ENCODE measurements at places on chromosomes 12 and 14.

DNA sequence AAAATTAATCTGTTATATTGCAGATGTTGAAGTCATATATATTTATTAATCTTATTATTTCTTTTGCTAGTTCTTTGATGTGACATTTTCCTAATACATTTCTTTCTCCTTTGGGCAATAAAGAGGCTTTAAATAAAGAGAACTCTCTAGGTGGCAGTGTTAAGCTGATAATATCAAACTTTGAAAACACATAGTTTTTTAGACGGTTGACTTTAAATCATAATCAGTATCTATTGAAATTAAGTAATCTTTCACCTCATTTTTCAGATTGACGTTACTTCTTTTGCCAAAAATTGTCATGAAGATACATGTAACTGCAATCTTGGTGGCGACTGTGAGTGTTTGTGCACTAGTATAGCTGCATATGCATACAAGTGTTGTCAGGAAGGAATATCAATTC lies 130.8 kb upstream of the PTPRQ start:
- DNase-seq: no peak

DNA sequence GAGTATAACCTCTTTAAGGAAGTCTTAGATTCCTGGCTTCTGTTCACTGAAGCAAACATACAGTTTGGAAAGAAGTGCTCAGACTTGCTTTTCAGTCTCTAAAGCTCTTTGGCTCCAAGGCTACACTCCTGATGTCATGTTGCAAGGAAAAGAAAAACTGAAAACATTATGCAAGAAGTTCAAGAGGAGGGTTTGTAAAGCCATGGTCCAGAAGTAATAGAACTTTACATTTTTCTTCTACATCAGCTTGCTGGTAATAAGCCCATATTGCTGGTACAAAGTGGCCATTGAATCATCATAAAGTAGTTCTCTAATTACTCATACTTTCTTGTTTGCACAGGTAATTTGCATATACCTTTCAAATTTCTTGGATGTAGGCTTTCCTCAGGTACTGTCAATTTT lies 83.6 kb downstream of the BBS10 start:
- DNase-seq: no peak

DNA sequence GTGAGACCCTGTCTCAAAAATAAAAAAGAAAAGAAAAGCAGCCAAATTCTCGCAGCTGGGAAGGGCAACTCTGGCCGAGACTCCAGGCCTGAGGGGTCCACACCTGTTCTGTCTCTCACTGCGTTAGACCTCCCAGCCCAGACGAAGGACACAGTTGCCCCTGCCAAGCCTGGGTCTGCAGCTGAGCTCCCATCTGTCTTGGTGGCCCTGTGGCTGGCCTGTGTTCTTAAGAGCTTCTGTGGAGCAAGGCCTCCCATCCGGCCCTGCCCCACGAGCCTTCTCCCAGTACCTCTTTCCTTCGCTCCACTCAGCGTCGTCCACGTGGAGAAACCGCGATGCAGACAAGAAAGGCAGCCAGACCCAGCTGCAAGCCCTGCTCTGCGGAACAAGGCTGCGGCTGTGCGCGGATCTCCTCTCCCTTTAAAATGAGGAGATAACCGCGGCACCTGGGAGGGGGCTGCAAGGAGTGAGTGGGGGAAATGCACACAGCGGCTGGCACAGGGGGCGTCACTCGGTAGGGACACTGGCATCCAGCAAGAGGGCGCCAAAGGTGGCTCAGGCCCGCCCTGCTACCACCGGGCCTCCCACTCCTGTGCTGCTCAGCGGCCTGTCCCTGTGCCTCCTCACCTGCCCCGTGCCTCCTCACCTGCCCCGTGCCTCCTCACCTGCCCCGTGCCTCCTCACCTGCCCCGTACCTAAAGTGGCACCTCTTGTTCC lies 42.4 kb downstream of the LRRC74A start:
- DNase-seq: no peak

DNA sequence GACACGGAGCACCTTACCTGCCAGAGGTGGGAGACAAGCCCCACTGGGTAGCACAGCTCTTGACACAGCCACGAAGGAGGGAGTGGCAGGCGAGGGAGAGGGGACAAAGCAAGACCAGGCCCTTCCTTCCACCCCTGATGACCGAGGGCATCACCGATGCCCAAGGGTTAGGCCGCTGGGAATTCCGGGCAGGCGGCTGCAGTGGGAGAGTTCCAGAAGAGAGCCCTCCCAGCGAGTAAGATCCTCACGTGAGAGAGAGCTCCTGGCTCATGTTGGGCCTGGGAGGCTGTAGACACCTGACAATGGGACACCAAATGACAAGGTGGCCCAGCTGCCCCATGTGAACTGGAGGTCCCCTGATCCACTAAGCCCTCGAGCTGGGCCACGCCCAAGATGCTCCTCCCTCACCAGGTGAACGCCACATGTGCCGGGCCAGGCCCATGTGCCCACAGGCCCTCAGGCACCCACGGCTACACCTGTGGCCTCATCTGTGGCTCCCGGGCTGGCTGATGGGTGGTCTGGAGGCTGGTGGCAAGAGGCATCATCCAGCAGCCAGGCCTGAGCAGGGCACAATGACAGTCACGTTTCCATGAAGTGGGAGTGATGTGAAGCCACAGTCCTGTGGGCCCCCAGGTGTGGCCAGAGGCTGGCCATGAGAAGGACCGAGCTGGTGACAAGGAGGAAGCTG lies 32.1 kb upstream of the C14orf180 start:
- no peak for DNase-seq

- DNase-seq: no peak
Observed at GRCh38 chr12:116133149-116133548, 144.3 kb downstream of the MED13L start.

DNA sequence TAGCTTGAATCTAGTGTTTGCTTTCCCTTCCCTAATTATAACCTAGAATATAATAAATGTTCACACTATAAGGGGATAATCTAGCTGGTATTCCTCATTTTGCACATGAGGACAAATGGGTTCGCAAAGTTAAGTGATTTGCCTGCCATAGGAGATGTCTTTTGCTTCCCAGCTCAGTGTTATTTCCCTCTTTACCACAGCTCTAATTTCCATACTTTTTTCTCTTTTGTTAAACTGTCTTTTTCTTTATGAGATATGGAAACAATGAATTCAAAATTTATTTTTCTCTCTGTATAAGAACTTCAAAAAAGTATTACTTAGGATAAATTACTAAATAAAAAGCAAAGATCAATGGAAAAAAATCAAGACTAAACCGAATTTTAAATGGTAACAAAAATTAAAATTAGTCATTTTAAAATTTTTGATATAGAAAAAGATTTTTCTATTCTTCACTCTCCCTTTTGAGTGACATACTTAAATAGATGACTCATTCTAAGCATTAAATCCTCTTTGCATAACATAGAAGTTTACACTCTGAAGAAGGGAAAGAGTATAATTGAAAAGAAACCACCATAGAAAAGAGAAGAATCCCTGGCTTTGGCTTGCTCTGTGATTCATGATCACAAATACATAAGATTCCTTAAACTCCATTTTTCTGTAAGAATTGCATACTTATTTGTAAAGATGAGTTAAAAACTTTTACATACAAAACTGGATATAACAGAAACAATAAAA lies 97.3 kb downstream of the INSM2 start:
- DNase-seq: no peak

DNA sequence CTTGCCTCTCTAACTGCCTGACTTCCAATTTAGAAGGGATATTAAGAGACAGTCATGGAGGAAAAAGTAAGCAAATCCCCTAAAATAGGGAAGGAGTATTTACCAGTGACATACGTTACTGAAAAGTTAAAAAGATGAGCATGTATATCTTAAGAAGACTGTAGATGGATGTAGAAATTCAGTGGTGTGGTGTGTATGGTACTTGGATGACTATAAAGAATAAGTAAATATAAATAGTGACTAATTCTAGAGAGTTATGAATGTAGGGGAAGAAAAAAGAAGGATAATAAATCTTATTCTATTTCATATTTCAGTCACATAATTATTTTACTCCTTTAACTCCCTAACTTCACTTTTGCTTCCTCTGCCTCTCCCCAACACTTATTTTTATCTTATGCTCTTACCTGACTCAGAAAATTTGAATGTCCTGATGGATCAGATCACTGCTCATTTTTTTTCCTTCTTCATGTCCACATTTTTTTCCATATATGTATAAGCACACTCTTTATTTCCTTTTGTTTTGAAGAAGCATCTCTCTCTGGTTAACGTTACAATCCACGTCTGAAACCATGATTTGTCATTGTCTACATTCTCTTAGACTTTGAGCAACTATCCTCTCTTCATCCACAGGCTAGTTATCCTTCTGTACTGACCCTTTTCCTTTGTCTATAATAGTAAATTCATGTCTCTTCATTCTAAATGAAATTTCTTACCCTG lies 422.7 kb upstream of the SYT1 start:
- no peak for DNase-seq

Data from CD4-positive, alpha-beta T cell treated with Interleukin-15 for 4 hours (primary cell).